ENCODE measurements at places on chromosomes 1 and 21.

DNA sequence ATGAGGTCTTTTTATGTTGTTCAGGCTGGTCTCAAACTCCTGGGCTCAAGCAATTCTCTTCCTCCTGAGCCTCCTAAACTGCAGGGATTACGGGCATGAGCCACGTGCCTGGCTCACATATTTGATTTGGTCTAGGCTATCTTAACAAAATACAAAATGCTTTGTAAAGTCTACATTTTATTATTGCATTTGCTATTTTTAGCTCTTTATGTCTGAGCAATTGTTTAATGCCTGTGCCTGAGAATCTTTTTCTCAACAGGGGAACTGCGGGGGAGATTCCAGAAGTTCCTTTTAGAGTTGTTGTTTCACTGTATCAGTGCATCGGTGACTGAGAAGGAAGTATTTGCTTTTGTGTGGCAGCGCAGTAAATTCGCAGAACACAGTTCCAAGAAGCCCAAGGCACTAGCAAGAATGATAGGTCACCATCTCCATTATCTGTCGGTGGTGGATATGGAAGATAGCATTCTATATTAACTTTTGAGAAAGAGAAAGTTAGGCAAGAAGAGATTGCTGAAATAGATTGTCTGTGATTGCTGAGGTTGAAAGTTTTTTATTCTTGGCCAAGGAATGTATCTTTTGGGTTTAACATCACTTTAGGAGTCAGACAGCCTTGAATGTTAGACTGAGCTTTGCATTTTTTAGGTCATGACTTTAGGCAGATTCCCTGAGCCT is 167.3 kb downstream of the PDE4B start:
- no peak for DNase-seq

DNA sequence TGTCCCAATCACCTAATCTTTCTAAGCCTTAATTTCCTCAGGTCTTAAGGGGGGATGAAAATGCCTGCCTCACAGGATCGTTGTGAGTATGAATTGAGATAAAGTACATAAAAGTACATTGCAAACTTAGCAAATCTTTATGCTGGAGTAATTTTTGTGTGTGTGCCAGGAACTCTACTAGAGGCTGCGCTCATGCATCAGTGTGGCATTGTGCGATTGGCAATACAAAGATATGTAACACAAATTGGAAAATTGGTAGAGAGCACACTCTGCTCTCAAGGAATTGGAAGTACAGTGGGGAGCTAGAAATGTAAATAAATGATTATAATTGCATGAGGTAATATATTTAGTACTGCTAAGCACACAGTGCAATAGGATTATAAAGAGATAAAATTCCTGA is 398.3 kb downstream of the DUSP10 start:
- no peak for DNase-seq

DNA sequence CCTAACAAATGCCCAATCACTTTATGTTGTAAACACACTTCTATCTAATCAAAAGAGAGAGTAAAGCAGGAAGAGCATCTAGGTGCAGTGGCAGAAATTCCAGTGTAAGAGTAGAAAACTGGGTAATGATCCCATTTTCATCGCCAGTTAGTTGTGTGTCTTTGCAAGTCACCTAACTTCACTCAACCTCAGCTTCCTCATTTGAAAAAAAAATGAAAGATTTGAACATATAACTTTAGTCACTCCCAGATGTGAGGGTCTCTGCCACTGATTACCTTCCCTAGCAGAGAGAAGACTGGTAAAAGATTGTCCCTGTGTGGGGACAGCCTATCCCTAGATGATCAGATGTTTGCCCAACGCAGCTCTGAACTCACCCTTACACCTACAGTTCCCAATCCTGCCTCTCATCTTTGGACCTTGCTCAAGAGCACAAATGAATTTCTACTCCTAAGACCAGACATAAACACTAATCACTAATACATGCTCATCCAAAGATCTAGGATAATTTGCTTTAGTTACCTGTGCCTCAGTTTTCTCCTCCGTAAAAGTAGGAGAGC is 25.2 kb upstream of the DUSP23 start:
- DNase-seq, result no peak

GRCh38 chr1:161440312-161440894 is 64.9 kb upstream of the FCGR2A start:
- DNase-seq, result peak; percentile 89

DNA sequence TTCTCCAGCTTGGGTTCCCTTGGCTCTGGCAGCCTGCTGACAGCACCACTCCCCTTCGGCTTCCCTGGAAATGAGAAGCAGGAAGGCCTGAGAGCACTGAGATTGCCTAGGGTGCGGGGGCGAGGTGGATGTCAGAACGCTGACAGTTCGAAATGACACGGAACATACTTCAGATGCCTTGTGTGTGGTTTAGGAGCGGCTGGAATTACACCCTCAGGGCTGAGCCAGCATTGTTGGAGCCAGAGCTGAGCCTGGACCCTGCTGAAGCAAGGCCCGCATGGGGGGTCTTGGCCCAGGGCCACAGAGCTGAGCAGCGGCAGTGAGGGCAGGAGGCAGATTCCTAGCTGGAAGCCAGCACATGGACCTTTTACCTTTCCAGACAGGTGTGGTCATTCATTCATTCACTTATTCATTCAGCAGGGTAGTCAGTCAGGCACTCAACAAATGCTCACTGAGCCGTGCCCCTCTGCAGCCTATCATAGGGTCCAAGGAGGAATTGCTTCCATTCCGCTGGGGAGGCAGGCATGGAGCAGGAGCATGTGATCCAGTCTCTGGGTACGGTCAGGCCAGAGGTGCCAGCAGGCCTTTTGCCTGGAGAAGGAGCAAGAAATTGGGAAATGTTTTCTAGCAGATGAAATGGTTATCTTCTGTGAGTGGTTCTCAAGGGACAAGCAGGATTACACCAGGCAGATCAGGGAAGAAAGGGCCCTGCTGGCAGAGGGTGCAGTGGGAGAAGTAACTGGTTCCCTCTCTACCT is 6.6 kb upstream of the FOXE3 start:
- DNase-seq, result no peak

DNA sequence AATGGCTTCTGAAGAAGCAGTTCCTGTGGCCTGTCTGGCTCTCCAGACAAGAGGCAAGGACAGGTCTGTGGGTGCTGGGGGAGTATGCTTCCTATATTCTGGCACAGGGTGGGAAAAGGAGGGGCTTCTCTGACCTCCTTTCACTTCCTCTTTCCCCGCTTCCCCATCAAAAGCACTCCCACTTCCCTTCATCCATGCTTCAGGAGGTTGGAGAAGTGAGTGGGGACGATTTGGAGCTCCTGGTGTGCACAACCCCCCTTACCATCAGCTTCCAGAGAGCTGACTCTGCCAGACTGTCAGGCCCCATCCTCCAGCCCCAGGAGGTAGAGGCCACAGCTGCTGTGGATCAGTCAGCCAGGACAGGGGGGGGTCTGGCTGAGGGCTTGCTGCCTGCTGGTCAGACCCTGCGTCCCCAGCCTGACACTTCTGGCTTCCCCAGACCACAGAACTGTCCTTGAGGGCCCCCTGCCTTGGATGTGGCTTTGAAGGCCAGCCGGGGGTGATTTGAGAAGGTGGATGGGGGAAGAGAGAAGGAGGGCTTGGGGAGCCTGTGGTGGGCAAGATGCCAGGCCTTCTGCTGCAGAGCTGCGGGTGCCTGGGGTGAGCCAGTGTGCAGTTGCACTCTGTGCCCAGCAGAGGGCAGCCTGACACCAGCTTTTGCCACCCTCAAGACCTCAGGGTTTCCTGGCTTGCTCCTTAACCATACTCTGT is 21.5 kb upstream of the TMEM222 start:
- peak; percentile 91 for DNase-seq
